ENCODE measurements at places on chromosomes 16 and 17.

GRCh38 chr17:63439687-63440086 lies 6.4 kb downstream of the CYB561 start:
- DNase-seq = peak; percentile 21

DNA sequence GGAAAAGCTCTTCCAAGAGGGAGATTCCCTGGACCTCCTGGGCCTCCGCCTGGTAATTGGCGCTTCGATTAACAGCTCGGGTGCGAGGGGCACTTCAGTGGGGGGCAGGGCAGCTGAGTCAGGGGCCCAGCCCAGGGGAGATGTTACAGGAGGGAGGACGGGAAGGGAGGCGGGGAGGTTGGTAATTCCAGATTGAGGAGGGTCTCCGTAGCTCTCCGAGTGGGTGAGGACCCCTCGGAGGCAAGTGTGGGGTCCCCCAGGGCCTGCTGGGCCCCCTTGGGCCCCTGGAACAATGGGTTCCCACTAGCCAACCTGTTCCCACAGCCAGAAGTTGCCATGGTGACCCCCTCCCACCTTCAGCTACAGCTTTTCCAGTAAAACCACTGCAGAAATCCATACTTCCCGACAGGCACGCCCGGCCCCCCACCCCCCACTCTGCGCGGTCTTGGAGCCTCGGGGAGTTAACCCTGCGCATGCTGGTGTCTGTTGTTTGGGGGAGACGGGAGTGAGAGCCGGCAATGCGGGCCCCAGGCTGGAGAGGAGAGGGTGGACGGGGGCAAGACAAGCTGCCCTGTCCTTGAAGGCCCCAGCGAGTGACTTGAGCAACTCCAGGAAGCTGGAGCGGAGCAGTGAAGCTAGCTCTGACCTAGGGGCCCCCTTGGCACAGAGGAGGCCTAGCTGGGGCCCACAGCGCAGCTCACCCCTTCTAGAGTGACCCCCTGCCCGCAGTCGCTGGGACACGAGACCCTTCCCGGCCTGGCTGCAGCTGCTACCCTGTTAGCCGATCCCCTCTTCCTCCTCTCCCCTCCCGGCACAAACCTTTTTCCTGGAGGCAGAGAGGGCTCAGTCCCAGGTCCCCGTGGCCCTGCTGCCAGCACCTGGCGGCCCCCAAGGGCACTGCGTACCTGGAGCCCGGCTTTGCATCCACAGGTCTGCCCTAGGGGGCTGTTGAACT lies 37.8 kb downstream of the TMEM235 start:
- DNase-seq = no peak

- no peak for DNase-seq
Measured at GRCh38 chr17:57413848-57414651, 157.7 kb downstream of the MSI2 start.

DNA sequence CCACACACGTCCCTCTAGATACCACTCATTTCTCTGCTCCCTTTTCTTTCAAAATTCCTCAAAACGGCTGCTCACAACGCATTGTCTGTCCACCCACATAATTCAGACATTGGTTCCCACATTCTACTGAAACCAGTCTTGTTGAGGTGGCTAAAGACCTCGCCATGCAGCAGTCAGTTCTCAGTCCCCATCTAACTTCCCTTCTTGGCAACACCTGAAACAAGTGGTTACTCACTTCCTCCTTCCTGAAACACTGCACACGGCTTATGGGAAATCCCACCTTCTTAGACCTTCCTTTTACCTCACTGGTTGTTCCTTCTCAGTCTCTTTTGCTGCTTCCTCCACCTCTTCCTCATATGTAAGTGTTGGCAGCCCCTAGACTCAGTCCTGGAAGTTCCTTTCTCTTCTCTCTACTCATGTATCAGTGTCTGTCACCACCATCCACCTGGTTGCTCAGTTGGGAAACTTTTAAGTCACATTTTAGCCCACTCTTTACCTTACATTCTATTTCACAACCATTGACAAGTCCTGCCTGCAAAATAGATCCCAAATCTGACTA lies 277.1 kb downstream of the CEP112 start:
- DNase-seq = no peak

GRCh38 chr16:53891409-53892139 lies 187.6 kb downstream of the FTO start:
- DNase-seq = no peak

DNA sequence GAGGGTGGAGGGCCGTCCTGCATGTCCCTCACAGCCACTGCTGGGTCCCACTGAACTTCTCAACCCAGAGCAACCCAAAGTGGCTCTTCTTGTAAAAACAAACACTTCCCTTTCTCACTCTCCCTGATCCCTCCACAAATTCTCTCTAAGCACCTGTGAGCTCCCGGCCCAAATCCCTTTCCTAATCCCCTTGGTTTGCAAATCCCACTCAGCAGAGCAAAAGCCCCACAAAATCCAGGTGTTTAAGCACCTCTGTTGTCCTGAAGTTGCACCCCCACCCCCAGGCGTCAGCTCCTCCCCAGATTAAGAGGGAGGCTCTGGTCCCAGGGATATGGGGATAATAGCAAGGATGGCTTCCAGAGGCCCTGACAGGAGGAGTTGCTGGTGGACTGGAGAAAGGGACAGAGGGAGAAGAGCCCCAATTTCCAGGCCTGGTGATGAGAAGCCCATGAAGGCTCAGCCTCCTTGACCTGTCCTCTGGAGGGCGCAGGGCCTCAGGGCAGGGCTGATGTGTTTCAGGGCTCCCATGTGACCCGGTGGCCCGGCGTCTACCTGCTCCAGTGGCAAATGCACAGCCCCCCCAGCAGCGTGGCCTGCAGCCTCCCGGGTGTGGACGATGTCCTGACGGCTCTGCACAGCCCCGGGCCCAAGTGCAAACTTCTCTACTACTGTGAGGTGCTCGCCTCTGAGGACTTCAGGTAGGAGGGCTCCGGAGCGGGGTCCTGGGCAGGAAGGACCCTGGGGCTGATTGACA lies 23.0 kb downstream of the NAGPA start:
- DNase-seq = no peak

DNA sequence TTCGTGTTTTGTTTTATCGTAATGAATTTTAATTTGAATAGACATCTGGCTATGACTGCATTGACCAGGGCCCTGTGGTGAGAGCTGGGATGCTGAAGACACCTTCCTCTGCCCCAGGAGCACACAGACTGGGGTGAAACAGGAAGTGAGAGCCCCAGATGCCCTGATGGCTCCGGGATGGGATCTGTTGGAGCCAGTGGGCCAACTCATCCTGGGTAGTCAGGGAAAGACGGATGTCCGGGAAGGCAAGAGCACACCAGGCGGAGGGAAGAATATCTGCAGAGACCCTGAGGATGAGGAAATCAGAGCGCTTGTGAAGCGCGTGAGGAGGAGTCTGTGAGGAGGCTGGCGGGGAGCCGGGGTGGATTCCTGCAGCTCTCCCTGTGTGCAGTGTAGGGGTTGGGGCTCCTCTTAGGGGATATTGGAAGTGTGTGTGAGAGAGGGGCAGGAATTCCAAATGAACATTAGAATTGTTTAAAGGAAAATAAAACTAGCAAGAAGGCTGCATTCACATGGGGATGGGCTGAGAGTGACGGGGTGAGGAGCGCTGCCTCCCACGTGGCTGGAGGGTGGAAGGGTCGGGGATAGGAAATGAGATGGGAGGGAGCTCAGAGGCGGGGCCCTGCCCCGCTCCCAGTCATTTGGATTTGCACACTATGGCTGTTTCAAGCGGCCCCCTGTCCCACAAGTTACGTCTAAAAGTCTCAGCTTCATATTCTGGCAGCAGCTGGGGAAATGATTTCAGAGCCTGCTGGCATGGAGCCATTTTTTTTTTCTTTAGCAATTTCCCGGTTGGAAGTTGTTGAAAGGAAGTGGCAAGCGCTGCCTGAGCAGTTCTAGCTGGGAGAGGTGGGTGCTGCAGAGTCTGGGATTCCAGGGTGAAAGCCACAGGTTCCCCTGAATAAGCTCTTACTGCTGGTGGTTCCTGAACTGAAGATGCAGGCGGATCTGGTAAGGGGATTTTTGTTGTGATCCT lies 71.2 kb upstream of the LGALS9 start:
- DNase-seq = no peak

DNA sequence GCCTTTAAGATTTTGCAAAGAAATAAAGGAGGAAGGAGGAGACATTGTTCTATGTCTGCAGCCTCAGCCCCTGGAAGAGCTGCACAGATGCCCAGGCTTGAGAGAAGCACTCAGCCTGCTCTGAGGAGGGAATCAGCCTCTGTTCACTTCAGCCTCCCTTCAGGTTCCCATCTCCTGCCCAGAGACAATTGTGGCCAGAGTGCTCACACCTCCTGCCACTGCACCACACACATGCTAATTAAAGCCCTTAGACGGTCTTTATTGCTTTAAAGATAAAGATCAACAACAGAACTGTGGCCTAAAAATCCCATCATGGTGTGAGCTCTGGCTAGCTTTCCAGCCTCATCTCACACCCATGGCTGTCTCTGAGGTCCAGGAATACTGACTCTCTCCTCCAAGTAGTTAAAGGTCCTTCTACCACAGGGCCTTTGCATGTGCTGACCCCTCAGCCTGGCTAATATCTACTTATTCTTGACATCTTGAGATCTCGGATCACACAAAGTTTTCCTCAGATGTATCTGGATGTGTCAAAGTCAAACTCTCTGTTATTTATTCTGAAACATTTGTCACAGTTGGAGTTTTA lies 33.8 kb downstream of the CHD9NB start:
- no peak for DNase-seq

- DNase-seq = no peak
Measured at GRCh38 chr16:23155445-23156049, 6.3 kb upstream of the USP31 start.

GRCh38 chr17:16918443-16918842 lies 53.5 kb downstream of the TNFRSF13B start:
- DNase-seq = no peak

DNA sequence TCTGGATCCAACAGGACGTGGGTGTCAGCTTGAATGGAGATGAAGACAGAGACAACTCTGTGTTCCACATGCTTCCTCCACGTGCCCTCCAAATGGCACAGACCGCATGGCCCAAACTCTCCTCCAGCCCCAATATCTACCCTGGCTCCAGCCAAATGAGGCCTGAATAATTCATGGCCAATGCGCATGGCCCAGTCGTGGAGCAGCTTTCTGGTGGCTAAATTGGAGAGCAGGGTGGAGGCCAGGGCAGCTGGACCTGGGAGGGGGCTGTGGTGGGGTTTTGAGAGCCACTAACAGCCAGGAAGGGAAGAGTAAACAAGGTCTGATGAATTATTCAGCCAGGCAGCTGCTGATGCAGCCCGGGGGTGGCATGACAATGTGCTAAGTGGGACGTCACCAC lies 96.7 kb upstream of the TMEM132E start:
- no peak for DNase-seq

DNA sequence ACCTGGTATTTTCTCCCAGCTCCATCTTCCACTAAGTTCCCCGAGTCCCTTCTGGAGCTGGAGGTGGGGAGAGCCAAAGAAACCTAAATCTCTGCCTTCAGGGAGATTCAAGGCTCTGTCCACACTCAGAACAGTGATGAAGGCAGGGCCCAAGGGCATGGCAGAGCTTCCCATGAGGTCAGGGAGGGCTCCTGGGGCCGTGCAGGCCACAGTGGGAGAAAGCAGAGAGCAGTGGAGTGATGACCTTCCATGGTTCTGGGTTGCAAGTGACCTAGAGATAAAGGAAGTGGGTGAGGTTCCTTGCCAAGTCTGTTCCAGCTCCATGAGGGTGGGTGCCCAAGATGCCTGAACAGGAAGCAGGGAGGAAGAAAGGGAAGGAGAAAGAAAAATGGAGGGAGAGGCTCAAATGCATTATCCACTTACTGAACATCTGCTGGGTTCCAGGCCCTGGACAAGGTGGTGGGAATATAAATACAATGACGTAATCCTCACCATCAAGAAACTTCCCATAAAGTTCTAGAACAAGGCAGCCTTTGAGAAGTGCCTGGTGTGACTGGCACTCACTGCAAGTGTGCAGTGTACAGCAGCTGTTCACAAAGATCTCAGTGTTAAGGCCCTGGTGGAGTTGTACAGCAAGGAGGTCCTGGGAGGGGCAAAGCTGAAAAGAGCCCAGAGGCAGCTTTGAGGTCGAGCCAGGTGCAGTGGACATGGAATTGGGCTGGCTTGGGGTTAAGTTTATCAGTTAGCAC lies 13.3 kb downstream of the TBKBP1 start:
- DNase-seq = no peak

DNA sequence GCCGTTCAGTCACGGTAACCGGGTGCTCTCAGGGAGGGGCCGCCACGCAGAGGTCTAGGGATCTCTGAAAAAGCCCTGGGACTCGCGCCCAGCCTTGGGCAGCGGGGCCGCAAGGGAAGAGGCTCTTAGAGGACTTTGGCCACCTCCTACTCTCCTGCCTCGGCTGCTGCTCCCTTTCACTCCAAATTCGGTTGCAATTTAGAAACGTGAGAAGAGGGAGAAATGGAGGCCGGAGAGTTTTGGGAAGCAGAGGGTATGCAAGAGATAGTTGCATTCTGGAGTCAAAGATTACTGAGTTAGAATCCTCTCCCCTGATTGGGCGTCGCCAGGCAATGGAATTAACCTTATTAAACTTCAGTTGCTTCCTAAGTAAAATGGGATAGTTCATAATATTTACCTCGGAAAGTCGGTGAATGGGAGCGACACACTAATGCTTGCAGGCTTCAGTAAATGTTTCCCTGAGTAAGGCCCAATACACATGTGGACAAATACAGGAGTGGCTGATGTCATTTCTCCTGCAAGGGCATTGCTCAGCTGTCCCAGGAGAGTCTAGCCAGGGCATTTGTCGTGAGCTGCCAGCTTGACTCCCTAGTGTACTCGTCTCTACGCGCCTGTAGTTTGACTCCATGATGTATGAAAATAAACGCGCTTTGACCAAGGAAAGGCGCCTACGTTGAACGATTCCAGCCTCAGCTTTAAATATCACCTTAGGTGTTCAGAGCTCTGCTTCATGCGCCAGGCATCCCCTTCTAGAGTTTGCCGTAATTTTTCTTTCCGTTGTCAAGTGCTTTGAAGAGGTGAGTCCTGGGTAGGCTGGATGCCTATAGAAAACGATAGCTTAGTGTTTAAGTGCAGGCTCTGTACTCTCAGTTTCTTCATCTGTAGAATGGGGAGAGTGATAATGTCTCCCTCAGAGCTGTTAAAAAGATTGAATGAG lies 667 bp downstream of the OGFOD1 start:
- DNase-seq = peak; percentile 2

- peak; percentile 96 for DNase-seq
Measured at GRCh38 chr17:14622615-14623101, 321.8 kb downstream of the HS3ST3B1 start.

- DNase-seq = no peak
Measured at GRCh38 chr17:8708025-8708461, 36.6 kb downstream of the CCDC42 start.
